ENCODE measurements at places on chromosomes 5 and 9.

DNA sequence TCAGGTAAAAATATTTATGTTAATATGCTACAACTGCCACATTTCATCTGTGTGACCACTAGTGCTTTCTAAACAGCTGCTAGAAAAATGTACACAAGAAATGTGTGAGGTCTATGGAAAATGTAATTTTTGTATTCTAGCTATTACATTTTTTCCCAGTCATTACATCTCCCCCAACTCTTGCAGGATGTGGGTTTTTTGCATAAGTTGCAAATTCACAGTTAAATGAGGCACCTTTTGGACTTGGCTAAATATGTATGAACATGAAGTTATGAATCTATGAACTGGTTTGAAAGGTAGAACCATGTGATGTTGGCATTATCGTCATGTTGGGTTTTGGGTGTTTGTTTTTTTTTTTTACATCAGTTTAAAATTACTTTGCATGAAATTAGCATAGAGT lies 590.4 kb upstream of the WWC1 start:
- DNase-seq, result no peak

DNA sequence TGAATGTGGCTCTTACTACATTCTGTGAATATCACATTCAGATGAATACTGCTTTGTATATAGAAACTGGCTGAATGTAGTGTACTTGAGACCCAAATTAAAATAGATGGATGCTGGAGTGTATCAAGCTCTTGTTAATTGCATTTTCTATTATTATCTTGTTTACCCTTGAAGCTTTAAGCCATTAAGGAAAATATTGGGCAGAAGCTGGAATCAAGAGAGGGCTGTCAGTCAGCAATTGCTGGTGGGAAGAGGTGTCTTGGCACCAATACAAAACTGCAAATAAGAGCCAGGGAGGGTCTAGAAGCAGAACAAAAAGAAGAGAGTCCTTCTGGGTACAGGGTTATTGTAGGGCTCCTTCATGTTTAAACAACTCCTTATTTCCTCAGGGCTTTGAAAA lies 38.8 kb downstream of the MUSK start:
- no peak for DNase-seq

DNA sequence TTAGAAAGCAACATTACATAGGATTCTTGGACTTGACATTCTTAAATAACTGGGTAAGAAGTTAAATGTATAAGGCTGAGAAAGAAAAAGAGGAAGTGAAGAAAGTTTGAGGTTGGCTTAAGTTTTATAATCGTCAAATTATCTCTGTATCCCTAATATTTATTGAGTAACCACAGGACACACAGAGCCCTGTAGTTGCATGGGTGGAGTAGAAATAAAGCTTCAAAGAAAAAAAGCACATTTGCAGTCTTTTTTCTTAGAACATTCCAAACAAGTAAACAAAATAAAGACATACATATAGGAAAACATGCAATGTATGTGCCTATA lies 137.0 kb downstream of the CCDC192 start:
- DNase-seq, result no peak

- no peak for DNase-seq
Measured at GRCh38 chr5:112634796-112635195, 102.9 kb upstream of the APC start.

DNA sequence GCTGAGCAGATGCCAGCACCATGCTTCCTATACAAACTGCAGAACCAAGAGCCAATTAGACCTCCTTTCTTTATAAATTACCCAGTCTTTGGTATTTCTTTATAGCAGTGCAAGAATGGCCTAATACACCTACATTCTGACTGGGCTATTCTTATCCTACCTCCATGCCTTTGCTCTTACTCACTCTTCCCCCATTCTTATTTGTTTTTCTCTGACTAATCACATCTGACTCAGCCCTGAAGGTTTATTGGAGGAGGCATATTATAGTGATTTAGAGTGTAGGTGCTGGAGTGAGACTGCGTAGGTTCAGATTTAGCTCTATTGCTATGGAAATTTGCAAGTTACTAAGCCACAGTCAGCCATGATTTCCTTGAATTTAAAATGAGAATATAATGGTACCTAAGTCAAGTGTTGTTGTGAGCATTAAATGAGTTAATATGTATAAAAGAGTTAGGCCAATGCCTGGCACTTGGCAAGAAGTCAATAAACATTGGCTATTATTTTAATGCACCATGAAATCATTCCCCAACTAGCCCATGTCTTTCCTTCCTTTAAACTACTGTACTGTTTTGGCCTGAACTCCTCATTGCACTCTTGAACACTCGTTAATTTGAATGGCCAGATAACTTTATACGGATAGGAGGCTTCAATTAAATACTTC lies 531.2 kb upstream of the ZNF608 start:
- DNase-seq, result no peak

DNA sequence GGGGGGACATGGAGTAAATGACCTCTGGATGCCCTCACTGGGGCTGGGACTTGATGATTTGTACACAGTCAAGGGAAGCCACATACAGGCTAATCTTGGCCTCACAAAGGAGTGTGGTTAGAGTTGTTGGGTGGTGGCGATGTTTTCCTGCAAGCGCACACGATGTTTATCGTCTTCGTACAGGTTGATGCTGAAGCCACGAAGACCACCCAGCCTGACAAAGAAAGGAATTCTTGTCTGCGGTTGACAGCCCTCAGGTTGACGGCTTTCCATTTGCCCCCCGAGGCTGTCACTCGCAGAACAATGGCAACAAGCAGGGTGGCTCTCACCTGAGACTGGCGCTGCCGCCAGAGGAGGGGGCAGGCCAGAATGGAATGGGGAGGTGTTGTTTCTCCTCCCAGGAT lies 14.1 kb upstream of the XPA start:
- no peak for DNase-seq

GRCh38 chr9:124423591-124423990 lies 8.3 kb upstream of the PSMB7 start:
- DNase-seq, result no peak

DNA sequence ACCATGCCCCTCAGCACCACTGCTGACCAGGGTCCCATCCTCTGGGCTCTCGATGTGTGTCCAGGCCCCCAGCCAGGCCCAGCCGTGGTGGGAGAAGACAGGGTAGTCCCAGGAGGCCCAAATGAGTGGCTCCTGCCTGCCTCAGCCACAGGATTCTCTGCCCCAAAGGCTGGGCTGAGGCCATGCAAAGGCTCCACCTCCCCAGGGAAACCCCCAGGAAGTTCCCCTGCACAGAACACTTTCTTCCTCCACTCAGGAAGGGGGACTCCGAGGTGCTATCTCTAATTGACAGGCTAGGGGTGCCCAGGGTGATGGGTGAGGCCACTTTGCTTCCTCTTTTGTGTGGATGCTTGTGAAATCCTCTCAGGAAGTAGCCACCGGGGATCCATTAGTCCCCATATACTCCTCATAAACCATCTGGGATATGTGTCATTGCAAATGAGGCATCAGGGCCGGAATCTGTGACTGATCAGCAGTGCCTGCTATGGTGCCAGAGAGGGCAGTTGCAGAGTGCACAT lies 23.1 kb upstream of the TDRD7 start:
- no peak for DNase-seq

DNA sequence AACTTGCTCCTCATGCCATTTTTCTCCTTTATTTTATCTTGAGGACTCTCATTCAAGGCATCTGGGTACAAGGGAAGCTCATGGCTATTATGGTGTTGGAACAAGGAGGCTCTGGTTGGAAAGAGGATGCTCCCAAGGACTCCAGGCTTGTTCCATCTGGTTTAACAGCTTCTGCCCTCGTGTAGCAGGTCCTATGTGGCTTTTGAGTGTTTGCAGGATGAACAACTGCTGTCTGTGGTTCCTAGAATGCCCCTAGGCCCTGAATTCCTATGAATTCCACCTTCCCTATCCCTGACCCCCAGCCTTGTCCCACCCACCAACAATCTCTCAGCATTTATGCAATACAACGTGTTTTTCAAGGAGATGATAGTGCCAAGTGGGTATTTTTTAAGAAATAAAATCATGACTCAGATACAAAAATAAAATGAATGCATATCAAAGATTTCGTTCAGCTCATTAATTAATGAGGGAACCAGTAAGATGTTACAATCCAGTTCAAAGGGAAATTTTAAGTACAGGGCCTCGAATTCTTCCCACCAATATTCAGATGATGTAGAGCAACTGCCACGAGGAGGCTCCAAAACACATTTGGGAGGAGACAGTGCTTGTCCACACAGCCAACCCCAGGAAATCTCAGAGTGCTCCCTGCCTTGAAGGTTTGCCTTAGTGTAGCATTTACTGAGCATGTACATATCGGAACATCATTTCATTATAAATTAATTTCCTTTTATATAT lies 182.0 kb downstream of the MUSK start:
- no peak for DNase-seq

DNA sequence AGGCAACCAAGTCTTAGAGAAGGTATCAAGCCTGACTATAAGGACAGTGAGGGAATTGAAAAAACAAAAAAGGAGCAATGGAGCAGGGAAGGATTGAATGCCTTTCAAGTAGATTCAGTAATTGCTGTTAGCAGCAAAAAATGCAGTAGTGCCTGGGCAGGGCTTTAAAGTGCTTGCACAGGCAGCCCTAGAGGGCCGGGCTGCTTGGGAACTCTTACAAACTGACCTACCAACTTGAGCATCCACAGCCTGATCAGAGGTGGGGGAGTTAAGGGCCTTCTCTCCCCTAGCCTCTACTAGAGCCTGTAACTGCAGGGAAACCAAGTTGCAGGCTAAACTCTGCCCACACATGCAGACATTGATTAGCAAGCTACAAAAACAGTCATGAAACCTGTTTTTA lies 19.4 kb downstream of the FXN start:
- DNase-seq, result no peak

GRCh38 chr9:101434998-101435397 lies 576 bp downstream of the ALDOB start:
- DNase-seq, result no peak
